ENCODE measurements at places on chromosomes 4 and X.

DNA sequence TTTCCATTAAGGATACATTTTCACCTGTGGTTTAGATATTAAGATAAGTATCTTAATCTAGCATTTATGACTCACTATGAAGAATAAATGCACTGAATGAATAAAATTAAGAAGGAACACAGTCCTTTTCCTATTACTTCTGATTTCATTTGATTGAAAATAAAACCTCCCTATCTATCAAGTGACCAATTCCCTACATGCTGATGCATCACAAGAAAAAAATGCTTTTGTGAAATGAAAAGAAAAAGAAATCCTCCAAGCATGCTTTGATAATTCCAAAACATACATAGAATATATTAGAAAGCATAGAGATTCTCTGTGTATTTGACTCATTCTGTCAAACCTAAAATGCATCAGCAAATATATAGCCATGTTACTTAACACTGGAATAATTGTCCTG is 37.1 kb downstream of the PCDH10 start:
- DNase-seq: no peak

DNA sequence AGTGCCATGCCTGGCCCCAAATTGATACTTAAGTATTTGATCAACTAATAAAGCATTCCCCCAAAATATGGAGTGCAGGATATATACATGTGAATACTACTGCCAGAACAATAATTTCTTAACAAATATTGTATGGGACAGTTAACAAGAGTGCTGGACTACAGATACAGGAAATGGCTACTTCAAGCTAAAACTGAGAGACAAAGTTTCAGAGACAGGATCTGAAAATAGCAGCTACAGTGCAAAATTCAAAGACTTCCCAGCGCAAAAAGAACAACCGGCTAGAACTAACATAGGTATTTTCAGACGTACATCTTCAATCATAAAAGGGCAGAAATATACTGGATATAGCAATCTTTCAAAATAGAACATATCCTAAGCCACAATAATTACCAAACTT is 6.3 kb downstream of the ATRX start:
- no peak for DNase-seq

DNA sequence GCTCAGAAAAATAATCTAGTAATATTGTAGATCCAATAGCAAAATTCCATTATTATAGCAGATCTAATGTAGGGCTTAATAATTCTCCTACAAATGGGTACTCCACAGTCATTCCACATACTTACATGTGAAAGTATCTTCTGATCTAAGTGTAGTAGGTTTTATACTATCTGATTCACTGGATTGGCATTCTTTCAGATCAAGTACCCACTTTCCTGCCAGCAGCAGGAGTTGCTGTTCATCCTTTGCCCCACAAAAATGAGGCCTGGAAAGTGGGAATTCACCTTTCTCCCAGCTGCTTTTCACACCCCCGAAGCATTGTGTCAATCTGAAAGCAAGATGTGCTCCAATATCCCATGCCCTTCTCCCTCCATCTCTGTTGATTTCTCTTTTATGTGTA is 77.1 kb upstream of the RXFP1 start:
- no peak for DNase-seq

- DNase-seq: peak; percentile 9
Measured at GRCh38 chrX:39445336-39445735, 644.1 kb downstream of the MID1IP1 start.

GRCh38 chr4:105946771-105947170 is 51.5 kb downstream of the NPNT start:
- DNase-seq: no peak

GRCh38 chr4:5710961-5711478 is at the start of gene EVC:
Gene EVC, plus strand, starts transcription at chr4:5711201. Its CDS starts 180 bp downstream, at chr4:5711381.
- peak; percentile 7 for DNase-seq

DNA sequence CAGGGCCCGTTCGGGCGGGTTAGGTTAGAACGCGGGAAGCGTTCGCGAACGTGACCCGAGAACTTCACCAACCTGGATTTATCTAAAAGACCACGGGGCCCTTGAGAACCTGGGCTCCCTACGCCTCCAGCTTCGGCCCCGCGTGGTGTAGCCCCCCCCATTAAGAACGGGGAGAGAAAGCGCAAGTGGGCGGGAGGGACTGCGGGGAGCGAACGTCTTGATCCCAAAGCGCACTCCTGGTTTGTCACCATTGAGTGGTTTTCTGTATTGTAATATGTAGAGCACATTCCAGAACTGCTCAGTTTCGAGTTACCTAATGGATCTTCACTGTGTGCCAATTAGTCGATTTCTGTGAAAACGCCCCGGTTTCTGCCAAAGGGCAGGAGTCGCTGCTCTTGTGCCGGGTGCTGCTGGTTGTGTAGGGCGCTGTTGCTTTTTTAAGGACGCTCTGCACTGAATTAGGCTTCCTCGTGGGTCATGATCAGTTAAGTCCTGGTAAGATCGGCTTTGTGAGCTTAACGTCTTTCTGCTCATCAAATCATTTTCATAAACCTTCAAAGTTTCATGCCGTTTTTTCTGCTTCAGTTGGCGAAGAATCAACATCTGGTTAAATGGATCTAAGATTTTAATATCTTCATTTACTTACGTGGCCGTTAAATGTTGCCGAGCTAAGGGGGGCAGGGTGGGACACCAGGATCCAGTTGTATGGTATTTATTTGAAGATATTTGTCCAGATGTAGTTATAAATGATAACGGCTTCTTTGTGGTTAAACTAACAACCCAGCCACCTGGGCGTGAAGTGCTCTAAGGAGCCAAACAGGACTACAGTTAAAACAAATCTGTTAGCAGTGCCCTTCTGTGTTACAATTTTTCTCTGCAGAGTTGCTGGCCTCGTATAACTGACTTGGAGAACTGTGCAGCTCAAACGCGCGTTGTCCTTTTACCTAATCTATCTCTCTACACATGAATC is 809 bp downstream of the MND1 start:
- DNase-seq: peak; percentile 35

DNA sequence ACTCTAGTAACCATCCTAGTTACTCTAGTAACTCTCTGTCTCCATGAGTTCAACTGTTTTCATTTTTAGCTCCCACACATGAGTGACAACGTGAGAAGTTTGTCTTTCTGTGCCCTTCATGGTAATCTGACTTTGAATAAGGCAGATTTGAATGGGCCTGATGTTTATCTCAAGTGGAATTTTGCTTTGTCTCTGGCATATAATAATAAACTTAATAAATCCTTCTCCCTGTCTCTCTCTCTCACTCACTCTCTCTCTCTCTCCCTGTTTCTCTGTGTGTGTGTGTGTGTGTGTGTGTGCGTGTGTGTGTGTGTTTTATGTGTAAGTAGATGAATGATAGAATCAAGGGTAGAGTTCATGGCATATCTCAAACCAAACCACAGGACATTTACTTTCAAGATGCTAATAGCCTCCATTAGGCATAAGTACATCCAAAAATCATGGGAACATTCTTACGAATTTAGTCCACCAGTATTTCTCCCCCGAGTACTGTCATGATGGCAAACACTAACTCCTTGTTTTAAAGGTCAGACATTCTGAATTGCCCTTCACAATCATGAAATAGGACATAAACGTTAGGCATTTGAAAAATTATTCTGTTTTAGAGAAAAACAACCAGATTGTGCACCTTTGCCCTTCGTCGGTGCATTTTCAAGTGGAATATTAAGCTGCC is 193.1 kb downstream of the SPATA18 start:
- DNase-seq: no peak

DNA sequence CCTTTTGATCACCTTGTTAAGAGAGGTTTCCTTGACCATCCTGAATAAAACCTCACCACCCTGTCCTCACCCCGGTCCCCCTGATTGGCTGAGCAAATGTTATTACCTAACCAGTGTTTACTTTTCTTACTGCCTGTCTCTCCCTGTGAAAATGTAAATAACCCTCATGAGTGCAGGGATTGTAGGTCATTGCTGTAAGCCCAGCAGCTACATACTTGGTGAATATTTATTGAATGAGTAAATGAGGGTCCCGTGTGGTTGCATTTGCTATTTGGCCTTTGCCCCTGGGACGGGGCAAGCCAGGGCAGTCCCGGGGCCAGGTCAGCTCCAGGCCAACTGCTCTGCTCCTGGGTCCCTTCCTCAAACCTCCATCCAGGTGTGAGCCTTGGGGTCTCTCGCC is 55.5 kb upstream of the CLCN4 start:
- no peak for DNase-seq

DNA sequence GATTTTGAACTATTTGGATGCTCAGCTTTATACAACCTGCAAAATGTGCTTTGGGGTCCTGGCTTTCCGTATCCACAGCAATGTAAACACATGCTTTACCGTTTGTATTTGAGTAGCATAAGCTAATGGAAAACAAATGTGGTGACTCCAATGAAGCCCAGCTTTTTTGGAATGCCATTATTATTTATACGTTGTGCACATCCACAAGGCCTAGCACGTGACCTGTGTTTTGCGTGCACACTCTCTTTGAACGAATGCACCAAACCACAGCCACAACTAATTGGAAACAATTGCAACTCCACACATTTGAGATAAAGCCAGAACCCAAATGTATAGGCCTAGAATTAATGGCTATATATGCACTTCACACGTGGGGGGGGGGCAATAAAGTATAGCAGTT is 189.5 kb upstream of the GPC4 start:
- no peak for DNase-seq

DNA sequence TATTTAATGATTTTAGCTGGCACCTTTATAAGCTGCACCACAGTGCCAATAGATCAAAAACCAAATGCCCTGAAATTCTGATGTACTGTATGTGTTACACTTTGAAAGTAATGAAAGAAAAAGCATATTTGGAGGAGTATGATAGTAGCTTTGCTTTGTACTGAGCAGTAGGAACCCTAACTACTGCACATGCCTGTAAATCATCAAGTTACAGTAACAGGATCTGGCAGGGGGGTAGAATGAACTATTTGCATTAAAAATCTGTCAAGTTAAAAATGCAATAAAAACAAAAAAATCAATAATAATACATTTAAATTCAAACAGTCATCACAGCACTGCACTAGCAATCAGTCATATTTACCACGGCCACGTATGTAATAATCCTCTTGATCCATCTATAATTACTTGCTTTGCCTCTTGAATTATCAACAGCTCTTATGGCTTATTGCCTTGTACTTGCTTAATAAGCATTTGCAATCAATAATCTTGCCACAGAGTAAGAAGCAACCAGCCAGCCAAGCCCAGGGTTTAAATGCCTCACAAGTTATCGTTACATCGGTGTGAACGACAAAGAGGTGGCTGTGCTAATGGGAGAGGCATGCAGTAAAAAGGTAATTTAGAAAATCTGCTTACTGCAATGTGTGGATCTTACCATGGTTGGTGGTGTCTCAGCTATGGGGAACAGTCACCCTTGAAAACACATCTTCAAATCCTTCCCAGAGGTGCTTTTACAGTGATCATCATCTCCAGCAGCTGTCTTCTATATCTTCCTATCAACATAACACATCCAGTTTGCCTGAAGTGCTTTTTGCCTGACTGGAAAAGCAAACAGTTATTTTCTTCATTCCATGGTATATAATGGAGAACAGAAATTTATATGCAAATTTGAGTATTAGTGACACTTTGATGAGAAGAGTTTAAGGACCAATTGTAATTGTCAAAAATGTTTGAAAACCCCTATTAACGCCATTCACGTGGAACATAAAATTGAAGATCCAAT is 1812.1 kb upstream of the ADGRL3 start:
- DNase-seq: no peak

DNA sequence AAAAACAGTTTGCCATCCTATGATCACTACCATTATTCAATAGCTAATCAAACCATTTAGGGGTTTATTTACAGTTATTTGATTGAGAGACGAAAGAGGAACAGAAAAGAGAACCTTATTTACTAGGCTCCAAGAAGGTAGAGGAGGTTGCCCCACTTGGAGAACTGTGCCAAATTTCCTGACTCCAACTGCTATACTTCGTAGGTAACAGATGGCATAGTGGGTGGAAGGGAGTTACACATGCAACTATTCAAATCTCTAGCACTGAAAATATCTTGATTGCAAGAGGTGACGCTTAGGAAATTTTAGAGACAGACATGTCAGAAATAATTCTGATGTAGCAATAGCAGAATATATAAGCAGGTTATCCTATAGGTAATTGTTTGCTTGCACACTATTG is 38.0 kb upstream of the TMPRSS11F start:
- DNase-seq: no peak

DNA sequence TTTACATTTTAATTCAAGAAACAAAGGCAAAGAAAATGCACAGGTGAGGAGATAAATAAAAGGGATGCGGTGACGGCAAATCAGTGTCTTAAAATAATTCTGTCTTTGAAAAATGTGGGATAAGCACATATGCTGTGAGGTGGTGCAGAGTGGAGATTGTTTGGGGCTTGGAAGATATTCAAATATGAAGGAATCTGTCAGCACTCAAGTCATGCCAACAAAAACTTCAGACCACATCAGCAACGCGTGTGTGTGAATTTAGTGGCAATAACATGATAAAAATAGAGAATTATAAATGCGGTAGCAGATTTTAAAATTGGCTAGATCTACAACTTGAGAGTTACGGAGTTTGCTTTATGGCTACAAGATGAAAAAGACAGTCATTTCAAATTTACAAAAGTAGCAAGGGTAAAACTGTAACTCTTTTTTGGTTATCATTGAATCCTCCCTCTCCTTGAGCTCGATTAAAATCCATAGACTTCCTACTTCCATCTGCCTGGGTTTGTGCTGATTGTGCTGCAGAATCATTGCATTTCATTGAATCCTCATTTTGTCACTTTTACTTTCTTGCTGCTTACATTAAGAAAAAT is 71.5 kb upstream of the VCX2 start:
- no peak for DNase-seq

GRCh38 chr4:40908702-40909362 is 159.1 kb downstream of the NSUN7 start:
- DNase-seq: peak; percentile 43

DNA sequence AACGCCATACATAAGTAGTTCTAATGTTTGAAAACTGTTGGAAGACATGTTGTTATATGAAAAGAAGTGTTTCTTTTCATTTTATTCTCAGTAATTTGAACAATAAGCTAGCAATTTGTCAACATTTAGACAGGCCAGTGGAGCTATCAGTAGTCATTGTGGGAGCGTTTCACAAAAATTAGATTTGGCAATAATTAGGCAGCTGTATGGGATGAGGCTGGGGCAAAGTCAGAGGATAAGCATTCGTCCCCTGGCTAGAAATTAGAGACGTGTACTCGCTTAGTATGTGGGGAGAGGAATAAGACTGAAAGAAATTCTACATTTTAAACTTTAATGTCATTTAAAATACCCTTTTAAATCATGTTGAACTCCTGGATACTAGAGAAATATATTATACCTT is 70.6 kb downstream of the TMEM144 start:
- no peak for DNase-seq

DNA sequence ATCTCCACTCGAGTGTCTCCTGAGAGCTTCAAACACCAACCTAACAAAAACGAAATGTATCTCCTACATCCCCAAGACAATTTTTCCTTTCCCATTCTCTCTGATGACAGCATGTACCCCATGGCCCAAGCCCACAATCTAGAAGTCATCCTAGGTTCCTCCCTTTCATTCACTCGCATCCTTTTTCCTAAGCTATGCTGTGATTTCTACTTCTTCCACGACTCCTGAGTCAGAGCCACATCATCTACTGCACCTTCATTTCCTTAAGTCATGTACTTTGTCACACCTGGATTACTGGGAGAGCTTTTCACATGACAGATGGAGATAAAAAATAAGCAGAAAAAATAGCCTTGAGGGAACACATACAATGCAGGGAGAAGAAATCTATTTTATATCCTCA is 20.1 kb downstream of the C4orf36 start:
- no peak for DNase-seq
